Stomach (tissue), 19 donors: ENCODE measurements at places on chromosomes 3 and 15. TPM values are rescaled to one million over a fixed set of nuclear protein-coding genes. Genes with fewer than 3 reads are reported as not detected.
A peak's percentile ranks its signal among the peaks of the same experiment; 100 is the strongest.

GRCh38 chr3:120567370-120568201 lies 28.6 kb upstream of the NDUFB4 start:
- DNase-seq, result peak; percentile 69

DNA sequence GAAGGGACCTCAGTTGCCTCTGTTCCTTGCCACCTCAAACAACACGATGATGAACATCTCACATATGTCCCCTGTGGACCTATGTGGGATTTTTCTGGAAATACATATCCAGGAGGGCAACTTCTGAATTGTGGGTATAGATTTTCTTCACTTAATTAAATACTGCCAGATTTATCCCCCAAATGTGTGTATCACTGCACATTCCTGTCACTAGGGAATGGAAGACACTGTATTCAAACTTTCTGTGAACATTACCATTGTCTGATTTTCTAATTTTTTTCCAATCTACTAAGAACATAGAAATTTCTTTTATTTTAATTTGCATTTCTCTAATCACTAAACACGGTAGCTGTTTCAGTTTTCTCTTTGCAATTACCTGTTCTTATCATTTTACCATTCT lies 102.0 kb upstream of the MRPS22 start:
- DNase-seq, result no peak

DNA sequence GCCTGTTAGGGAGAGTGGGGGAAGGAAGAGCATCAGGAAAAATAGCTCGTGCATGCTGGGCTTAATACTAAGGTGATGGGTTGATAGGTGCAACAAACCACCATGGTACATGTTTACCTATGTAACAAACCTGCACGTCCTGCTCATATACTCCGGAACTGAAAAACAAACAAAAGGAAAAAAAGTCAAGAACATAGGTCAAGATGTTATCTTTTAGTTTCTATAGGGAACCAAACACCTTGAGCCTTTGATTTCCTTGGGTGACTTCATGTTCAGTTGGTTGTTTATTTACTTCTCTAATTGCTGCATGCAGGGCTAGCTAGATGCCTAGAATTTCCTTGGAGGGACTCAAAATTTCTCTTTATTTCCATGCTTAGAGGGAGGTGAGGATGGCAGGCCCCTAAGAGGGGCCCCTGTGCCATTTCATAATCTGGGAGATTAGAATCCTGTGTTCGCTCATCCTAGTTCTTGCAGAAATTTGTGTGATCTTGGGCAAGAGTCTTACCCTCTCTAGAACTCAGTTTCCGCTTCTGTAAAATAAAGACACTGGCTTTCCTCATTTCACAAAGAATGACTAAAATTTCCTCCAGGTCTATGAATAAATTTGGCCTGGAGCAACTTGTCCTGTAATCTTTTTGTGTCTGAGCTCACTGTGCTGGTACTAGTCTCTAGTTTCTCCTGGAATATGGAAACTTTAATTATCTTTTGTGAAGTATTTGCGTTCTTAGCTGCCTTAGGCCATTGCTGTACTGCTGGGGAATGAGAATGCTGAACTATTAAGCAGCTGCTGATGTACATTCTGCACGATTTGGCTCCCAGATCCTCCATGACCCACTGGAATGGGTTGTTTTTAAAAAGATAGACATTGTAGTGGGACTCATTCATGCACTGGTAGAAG lies 457.5 kb downstream of the EDEM1 start:
- no peak for DNase-seq

SOX14 gene
- not detected for total RNA-seq

- DNase-seq, result no peak
Measured at GRCh38 chr3:66467996-66468735, 32.7 kb downstream of the LRIG1 start.

GRCh38 chr15:73608941-73609340 lies 24.2 kb downstream of the NPTN start:
- no peak for DNase-seq

DNA sequence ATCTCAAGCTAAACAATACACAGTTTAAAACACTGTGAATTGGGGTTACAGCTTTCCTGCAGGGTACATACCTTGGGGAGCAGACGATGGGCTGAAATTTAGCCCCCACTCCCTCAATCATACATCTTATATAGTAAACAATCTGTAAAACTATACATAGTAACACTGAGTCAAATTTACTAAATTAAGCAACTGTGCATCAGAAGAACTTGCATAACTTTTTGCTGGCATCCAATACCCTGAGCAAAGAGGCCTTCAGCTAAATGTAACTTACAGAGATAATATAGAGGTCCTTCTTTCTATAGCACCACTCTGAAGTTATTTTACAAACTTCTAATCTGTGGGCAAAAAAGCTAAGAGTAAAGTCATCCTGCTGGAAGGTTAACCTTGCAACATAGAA lies 603.6 kb upstream of the TGFBR2 start:
- no peak for DNase-seq

ANKRD63 gene
- not detected for total RNA-seq

- peak; percentile 54 for DNase-seq
Measured at GRCh38 chr3:32420126-32421038, 28.7 kb downstream of the CMTM7 start.

- no peak for DNase-seq
Measured at GRCh38 chr15:66186049-66186825, 67.3 kb downstream of the MEGF11 start.

DNA sequence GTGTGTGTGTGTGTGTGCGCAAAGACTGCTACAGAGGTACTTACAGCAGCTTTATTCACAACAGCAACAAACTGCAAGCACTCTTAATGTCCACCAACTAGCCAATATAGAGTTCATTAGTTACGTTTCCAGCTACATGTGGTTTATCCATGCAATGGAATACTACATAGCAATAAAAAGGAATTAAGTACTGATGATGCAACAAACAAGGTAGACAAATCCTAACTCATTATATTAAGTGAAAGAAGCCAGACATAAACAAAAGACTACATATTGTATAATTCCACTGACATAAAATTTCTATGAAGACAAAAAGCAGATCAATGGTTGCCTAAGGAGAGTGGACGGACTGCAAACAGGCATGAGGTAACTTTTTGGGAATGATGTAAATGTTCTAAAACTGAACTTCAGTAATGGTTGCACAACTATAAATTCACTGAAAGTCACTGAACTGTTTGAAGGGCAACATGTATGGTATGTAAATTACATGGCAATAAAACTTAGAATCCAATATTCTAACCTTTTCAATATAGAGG lies 433.7 kb downstream of the SHQ1 start:
- DNase-seq, result no peak

DNA sequence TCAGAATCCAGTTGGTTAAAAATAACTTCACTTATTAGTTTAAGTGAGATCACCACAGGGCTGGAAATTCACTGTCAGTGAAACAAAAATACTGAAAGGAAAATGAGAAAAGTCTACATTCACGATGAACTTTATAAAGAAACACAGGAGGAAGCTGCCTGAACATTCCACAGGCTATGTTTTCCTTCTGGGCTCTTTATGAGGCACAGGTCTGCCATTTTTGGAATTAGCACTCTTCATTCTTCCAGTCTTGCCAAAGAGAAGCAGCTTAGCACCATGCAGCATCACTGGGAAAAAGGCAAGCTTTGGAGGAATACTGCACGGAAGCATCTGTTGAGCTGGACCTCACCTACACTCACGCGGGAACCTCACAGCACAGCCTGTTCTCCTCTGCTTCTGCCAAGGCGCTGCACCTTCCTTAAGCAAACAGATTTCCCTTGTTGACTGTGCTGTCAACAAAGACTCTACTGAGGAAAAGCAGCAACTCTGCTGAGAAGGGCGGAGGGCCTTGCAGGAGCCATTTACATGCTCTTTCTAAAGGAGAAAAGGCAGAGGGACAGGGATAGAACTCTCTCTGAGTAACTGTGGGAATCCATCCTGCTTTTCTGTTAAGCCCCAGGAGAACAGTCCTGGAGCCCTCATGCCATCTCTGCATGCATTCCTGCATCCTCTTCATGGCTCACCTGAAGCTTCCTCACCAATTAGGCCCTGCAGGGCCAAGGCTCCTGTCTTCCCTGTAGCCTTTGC lies 15.7 kb downstream of the SUSD5 start:
- DNase-seq, result peak; percentile 60

LRRC34 gene
- total RNA-seq, result not detected

UNC13C gene
- total RNA-seq, result 2.3 TPM

TYRO3 gene
- 3.8 TPM for total RNA-seq

DNA sequence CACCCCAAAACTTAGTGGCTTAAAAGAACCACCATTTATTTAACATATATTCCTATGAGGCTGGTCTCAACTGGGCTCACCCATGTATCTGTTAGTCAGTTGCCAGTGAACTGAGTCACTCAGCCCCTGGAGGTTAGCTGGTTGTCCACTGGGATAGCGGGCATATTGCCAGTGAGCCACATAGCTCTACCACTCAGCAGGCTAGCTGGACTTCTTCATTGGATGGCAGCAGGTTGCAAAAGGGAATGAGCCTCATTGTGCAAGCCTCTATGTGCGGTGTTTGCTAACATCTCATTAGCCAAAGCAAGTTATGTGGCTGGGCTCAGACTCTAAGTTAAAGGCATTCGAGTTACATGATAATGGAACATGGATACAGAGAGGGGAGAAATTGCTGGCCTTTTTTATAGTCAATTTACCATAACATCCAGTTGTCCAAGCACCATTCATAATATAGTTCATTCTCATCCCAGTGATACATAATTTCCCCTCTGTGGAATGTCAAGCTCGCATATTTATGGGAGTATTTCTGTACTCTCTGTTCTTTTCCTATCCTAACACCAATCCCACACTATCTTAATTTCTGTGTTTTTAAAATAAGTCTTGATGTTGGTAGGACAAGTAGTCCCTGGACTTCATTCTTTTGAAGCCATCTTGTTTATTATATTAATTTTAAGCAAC lies 8.7 kb downstream of the BTD start:
- DNase-seq, result peak; percentile 53

DNA sequence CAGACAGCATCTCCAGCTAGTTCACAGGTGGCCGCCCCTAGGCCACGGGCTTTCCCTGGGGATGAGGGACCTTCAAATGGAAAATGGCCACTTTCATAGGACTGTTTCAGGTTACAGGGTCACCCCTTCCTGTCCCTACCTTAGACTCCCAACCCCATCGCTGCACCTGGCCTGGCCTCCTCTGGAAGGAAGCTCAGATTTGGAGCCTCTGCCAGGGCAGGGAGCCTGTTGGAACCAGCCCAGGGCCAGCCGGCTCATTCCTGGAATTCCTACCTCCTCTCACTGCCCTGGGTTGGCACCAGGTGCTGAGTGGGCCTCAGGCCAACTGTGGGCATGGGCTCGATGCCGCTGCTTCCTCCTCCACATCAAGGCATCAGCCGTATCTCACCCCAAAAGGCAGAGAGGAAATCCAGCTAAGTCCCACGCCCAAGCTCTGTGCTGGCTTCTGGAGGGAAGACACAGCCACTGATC lies 42.2 kb downstream of the KLHL25 start:
- peak; percentile 42 for DNase-seq

DNA sequence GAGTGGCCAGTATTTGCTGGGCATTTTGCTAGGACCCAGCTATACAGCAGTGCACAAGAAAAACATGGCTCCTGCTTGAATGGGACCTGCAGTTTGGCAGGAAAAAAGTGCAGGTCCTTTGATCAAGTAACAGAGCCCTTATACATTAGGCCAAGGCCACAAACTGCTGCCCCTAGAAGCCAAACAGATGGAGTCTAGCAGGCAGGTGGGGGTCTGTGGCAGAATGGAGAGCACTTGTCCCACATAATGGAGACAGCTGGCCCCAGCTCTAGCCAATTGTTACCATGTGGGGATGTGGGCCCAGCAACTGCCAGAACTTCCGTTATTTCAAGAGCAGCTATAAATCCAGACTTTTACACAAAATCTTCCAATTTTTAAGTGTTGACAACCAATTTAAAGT lies 79.3 kb downstream of the SHQ1 start:
- no peak for DNase-seq

GRCh38 chr15:42037656-42038055 lies 16.8 kb upstream of the PLA2G4E start:
- DNase-seq, result peak; percentile 85

DNA sequence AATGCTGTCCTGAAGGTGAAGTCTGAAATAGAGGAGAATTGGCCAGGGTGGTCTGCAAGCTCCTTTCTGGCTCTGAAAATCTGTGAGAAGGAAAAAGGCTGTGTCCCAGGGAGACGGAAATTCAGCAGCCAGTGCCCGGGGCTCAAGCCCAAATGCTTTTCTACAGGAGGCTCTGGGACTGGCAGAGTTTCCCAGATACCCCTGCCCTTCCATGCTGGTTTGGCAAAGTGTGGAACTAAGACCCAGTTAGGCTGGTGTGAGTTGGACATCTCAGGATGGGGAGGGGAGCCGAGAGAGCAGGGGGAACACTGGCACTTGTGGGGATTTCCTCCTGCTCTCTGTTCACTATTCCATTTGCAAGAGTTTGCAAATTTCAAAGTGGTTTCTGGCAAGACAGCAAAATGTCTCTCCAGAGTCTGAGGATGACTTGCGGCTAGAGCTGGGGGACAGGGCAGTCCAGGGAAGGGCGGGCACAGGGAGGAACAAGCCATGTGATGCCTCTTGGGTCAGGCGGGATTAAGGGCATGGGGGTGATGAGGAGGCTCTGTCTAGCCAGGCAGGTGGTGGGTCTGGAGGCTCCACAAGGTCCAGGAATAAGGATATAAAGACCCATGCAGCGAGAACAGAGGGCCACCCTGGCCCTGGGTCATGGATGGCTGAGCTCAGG lies 152.3 kb downstream of the RAB11A start:
- DNase-seq, result no peak

SLC15A2 gene
- total RNA-seq, result 8.3 TPM

CIAO2A gene
- 42.7 TPM for total RNA-seq

TLR9 gene
- not detected for total RNA-seq

GRCh38 chr3:28972921-28973320 lies 307.9 kb upstream of the RBMS3 start:
- no peak for DNase-seq

DNA sequence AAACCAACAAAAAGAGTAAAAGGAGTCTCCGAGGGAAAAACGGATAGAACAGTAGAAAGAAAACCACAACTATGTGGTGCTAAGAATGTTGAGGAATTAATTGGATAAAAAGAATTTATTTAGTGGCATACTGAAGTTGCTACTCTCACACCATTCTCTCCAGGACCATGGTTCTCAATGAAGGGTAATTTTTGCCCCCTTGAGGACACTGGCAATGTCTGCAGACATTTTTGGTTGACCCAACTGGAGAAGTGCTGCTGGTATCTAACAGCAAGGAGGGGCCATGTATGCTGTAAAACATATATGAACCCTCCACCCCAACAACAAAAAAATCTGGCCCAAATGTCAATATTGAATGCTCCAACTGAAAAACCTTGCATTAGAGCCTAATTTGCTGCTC lies 85.9 kb upstream of the CSPG5 start:
- DNase-seq, result peak; percentile 12

- DNase-seq, result no peak
Measured at GRCh38 chr3:79063624-79064023, 704.2 kb downstream of the ROBO1 start.

GRCh38 chr15:74213858-74214284 lies 11.3 kb upstream of the STRA6 start:
- peak; percentile 73 for DNase-seq
